ENCODE measurements at places on chromosomes 3 and 15.
A peak's percentile ranks its signal among the peaks of the same experiment; 100 is the strongest.

- DNase-seq = no peak
Observed at GRCh38 chr3:46717447-46718231, at the start of gene PRSS50. TSS of gene PRSS50 (minus strand) at chr3:46717869. CDS start at chr3:46717824, 45 bp downstream.

GRCh38 chr15:96924570-96924969 is 594.1 kb downstream of the NR2F2 start:
- DNase-seq = no peak

DNA sequence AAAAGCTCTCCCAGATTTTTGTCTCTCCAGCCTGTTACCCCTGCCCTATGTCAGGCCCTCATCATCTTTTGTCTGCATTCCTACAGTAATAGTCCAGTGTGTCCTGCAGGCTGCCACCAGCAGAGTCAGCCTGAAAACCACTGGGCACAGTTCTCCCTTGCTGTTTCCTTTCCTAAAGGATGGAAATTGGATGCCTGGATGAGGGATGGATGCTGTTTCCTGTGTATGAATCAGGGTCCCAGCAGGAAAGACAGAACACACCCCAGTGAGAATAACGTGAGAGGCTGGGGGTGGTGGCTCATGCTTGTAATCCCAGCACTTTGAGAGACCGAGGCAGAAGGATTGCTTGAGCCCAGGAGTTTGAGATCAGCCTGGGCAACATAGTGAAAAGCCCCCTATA is 3.3 kb upstream of the SNX33 start:
- DNase-seq = no peak

DNA sequence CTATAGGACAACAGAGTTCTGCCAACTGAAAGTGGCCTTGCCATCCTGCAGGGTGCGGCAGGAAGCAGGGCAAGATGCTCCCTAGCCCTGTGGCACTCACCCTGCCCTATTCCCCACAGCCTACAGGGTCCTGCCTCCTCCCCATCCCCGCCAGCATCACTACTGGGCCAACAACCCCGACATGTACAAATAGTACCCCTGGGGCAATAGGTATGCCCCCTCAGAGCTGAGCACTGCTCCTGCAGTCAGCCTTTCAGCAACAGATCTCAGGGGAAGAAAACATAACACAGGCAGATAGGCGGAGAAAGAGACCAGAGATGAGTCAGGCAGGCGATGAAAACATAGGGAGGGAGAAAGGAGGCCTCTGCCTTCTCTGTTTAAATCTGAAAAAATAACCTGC is 74.7 kb downstream of the XXYLT1 start:
- DNase-seq = no peak

- DNase-seq = no peak
Observed at GRCh38 chr3:7025581-7026300, 164.8 kb downstream of the GRM7 start.

GRCh38 chr15:33074212-33074611 is 120.3 kb downstream of the FMN1 start:
- DNase-seq = peak; percentile 18

GRCh38 chr3:6770397-6770690 is 90.6 kb upstream of the GRM7 start:
- DNase-seq = no peak

GRCh38 chr3:186497608-186498007 is 46.6 kb downstream of the CRYGS start:
- no peak for DNase-seq

DNA sequence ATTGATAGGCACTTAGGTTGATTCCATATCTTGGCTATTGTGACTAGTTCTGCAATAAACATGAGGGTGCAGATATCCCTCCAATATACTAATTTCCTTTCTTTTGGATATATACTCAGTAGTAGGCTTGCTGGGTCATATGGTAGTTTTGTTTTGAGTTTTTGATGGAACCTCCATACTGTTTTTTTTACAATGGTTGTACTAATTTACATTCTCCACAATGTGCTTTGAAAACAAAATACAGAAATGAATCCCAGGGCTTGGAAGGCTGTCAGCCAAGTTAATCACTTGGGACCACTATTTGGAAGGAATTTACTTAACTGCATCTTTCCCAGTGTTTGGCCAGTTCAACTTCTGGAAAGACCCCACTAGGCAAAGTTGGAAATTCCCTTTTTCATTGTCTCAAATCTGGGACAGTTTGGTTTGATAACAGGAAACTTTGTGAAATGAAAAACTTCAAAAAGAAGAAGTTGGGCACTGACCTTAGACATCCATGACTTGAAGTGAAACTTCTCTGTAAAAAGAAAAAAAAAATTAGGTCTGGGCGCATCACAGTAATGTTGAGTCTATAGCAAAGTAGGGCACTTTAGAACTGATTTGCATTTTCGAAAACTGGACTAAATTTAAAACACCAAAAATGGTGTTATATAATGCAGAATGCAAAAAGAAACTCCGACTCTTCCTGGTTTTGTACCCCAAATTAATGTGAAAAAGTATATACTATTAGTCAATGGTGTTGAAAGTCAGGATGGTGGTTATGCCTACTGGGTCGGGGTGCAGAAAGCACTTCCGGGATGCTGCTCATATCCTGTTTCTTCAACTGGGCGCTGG is 6.0 kb downstream of the CTSH start:
- DNase-seq = no peak

DNA sequence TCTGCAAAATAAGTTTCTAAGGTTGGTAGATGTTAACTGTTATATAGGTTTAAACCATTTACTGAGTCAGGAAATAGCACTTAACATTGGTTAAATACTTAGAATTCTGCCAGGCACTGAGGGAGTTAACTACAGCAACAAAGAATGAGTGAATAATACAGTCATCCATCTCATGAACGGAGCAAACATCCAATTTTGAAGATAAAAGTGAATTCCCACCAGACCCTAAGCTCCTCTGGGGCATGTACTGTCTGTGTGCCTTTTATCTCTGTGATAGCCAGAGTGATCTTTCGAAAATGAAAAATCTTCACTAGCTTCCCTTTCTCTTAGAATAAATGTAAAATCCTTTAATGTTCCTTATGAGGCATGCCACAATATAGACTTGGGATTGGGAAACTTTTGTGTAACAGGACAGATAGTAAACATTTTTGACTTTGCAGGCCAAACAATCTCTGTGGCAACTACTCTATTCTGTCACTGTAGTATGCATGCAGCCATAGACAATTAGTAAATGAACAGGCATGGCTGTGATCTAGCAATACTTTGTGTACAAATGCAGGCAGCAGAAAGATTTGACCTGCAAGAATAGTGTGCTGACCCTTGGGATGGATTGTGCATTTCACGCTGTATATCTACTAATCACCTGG is 294.5 kb upstream of the LMCD1 start:
- DNase-seq = no peak

- no peak for DNase-seq
Observed at GRCh38 chr15:40050788-40051470, 11.9 kb upstream of the SRP14 start.

GRCh38 chr3:113287111-113287802 is 75.9 kb downstream of the BOC start:
- peak; percentile 43 for DNase-seq

DNA sequence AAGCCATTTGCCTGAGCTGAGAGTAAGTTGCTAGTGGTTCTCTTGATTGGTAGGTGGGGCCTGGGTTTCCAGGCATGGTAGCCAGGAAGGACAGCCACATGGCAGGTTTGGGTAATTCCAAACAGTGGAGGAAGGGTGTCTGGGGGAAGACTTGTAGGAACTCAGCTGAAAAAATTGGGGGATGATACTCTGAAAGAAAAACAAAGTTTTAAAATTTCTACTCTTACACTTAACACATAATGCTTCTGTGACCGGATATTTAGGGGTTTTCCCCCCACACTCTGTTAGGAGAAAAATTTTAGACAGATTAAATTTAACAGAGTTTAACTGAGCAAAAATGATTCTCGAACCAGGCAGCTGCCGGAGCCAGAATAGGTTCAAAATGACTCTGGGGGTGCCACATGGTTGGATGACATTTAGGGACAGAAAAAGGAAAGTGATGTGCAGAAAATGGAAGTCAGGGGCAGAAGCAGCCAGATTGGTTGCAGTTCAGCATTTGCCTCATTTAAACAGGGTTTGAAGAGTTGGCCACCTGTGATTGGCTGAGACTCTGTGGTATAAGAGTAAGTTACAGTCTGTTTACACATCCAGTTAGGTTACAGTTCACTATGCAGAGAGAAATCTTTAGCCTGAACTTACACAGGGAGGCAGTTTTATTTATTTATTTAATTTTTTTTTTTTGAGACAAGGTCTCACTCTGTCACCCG is 8.1 kb downstream of the B2M start:
- DNase-seq = no peak

DNA sequence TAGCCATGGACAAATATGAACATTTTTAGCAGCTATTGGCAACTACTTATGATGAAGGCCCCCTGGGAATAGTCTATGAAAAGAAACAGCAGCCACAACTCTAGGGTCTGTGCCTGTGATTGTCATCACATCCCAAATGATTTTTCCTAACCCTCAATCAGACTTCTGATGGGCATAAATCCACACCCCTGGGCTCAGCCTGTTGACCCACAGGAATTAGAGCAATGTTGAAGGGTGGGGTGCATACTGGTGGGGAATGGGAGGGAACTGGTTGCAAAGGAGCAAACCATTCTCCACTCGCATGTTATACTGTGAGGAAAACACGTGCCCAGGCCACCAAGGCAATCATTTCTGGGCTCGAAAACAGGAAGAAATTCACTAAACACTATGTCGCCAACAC is 106.5 kb upstream of the CTNNB1 start:
- DNase-seq = no peak

- DNase-seq = no peak
Observed at GRCh38 chr3:170778240-170779217, 91.5 kb downstream of the RPL22L1 start.

DNA sequence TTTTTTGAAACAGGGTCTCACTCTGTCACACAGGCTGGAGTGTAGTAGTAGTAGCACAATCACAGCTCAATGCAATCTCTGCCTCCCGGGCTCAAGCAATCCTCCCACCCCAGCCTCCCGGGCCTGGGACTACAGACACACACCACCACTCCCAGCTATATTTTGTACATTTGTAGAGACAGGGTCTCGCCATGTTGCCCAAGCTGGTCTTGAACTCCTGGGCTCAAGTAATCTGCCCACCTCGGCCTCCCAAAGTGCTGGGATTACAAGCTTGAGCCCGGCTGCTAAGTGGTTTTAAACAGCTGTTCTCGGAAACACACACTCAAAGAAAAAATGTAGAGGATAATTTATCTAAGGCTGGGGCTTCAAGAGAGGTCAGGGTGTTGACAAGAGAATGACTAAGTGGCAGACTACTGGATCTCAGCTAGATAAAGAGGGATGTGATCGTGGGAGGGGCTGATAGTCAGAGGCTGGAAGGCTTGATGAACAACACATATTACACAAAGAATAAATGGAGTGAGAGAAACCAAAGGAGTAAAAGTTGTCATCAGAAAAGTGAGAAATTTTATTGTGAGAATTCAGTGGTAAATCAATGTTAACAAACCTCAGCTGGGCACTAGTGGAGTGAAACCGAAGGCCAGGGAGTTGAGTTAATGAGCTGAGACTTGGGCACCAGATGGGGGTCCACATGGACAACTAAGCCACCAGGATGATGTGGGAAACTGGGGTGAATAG is 6.7 kb downstream of the CCR5AS start:
- DNase-seq = peak; percentile 5

DNA sequence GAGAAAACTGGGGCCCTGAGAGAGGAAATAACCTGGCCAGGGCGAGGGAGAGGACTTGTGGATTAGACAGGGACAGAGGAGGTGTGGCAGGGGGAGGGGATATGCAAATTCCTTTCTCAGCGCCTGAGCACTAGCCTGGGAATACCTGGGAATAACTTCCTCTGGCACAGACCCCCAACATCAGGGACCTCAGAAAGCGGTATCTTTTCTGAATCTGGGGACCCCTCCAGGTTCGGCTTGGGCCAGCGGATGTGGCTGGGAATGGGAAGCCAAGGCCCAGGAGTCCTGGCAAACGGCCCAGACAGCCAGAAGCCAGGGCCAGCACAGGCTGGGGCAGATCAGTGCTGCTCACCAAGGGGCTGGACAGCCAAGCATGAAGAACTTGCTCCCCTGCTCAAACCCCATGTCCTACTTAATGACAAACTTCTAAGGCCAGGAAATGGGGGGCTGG is 9.2 kb upstream of the ACSBG1 start:
- DNase-seq = no peak

- DNase-seq = no peak
Observed at GRCh38 chr15:66593219-66593780, 27.5 kb upstream of the LCTL start.

- DNase-seq = no peak
Observed at GRCh38 chr15:36407647-36408046, 171.8 kb upstream of the CDIN1 start.

DNA sequence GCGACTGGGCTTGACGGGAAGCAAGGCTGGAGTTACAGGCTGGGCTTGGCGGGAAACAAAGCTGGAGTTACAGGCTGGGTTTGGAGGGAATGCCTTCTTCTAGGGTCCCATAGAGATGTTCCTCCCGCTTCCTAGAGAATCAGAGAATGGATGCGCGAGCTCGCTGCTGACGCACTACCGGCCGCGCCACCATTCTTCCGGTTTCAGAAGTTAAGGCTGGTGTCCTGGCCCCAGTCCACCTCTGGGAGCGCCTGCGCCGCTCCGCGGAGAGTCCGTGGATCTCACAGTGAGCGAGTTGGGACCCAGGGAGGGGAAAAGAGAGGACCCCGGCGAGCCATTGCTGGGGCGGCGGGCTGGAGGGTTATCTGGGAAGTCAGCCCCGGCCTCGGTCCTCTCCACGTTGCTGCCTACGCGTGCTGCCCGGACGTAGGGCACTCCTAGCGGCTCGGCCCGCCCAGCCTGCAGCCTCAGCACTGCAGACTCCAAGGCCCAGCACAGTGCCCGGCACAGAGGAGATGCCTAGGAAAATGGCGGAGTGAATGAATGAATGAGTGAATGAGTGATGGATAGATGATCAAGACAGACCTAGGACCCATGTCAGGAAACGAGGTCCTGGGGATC is at the start of gene ZNF502:
Gene ZNF502, plus strand, starts transcription at position 206 of the 621 bp plus-strand sequence. CDS start 7,602 bp downstream, outside the sequence.
- DNase-seq = no peak

GRCh38 chr15:73822998-73823397 is 50.4 kb upstream of the TBC1D21 start:
- no peak for DNase-seq

DNA sequence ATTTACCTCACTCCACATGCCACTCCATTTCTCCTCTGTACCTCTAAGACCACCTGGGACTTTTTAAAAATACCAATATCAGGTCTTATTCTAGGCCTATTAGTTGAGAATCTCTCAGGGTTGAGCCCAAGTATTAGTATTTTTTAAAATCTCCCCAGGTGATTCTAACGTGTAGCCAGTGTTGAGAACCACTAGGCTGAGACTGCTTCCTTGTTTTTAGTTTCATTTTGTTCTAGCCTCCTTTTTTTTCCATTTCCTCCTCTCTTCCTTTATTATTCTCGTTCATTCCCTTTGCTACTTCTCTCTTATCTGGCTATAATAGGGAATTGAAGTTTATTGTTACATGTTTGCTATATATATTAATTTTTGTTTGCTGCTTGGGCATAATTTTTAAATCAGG is 217.8 kb upstream of the CD96 start:
- no peak for DNase-seq
